Stromal cell of bone marrow (primary cell): ENCODE measurements at places on chromosomes 7 and 10.

- DNase-seq: no peak
Measured at GRCh38 chr7:102412548-102412947, 16.4 kb downstream of the PRKRIP1 start.

- peak; percentile 100 for DNase-seq
Measured at GRCh38 chr10:99619851-99620710, at the start of gene SLC25A28. Gene SLC25A28, minus strand, starts transcription at chr10:99620439. Its CDS starts 104 bp downstream, at chr10:99620335.

DNA sequence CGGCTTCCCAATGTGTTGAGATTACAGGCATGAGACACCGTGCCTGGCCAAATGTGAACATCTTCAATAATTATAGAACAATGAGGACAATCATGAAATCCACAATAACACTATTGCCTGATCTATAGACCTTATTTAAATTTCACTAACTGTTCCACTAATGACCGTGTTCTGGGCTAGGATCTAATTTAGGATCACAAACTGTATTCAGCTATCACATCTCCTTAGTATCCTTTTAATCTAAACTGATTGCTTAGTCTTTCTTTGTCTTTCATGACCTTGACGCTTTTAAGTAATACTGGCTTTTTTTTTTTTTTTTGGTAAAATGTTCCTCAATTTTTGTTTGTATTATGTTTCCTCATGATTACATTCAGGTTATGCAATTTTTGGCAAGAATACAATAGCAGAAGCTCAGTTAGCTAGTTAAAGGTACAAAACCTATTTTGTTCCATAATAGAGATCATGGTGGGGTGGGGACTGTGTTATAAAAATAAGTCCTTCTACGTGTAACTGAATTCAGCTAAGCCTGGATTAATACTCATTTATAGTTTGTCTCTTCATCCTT, 158.4 kb downstream of the AOAH start:
- DNase-seq: no peak

DNA sequence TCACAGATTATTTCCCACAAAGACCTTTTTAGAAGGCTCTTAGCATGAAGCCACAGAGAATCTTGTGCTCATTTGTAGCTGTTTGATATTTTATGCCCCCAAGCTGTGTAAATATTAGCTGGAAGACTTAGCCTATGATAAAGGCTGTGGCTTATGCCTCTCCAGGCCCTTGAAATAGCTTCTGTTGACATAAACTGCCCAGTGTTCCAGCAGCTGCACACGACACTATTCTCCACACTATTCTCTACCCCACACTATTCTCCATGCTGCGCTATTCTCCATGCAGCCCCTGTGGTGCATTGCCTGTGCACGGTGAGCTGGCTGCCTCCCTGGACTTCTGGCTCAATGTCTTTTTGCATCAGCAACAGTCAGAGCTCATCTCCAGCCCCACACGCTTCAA, 13.1 kb downstream of the DDC start:
- DNase-seq: no peak

- DNase-seq: peak; percentile 74
Measured at GRCh38 chr10:103885617-103886016, 30.2 kb upstream of the SH3PXD2A start.

DNA sequence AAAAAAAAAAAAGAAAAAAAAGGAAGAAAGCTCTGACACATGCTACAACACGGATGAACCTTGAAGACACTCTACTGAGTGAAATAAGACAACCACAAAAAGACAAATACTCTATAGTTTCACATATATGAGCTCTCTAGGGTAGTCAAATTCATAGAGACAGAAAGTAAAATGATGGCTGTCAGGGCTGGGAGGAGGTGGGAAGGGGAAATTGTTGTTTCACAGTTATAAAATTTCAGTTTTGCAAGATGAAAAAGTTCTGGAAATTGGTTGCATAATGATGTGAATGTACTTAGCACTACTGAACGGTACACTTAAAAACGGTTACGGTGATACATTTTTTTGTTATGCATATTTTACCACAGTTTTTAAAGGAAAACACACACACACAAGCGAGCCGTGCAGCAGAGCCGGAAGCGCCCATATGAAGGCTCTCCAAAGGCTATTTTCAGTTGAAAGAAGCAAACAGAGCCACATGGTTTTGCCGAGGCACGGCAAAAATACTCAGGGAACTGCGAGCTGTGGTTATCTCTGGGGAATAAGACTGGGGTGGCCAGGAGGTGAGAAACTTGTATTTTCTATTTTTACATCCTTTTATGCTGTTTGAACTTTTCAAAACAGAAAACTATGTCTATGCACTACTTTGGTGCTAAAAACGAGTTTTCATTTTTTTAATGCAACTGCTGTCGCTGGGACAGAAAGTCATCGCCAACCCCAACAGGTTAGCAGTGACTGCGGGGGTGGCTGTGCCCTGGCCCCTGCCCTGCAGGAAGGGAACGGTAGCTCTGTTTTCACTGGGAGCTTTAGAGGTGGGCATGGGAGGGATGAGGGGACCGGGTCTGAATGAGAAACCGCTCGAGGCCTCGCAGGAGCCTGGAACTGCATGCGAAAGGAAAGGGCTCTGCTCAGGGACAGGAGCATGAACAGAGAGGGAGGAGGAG, 132.9 kb downstream of the OAT start:
- no peak for DNase-seq

- no peak for DNase-seq
Measured at GRCh38 chr10:5457741-5458140, 41.6 kb downstream of the CALML5 start.

DNA sequence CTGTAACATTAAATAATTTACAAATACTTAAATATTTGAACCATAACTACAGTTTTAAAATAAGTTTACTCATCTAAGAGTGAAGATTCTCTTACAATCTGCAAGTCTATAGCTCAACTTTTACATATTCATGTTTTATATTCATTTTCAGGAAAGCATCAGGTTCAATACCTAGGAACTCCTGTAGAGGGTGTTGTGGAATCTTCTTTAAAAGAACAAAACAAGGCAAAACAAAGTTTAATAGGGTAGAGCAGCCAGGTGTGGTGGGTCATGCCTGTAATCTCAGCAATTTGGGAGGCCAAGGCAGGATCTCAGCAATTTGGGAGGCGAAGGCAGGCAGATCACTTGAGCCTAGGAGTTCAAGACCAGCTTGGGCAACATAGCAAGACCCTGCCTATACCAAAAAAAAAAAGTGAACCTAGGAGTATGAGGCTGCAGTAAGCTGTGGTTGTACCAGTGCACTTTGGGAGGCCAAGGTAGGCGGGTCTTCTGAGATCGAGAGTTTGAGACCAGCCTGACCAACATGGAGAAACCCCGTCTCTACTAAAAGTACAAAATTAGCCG, 45.1 kb downstream of the ST8SIA6 start:
- no peak for DNase-seq

- DNase-seq: no peak
Measured at GRCh38 chr7:17524746-17525145, 226.3 kb downstream of the AHR start.

DNA sequence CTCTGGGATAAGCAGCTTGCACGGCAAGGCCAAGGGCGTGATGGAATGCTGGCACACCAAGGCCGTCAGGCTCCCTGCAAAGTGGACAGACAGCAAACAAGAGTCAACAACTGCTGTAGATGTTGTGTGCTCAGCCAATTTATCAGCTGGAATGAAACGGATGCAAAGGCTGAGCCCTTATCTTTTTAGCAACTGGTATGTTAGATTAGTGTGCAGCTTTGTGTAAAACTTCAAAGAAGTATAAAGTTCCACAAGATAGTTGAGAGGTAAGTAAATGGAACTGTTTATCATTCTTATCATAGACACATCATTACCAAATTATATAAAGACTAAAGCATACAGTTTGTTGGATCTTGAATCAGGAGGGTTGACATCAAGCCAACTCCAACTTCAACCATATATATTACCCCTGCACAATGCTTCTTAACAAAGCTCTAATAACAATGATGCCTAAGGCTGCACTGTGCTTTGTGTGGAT, 289.0 kb downstream of the TNS3 start:
- DNase-seq: no peak

GRCh38 chr10:98675902-98676301, 229.2 kb upstream of the HPS1 start:
- no peak for DNase-seq

DNA sequence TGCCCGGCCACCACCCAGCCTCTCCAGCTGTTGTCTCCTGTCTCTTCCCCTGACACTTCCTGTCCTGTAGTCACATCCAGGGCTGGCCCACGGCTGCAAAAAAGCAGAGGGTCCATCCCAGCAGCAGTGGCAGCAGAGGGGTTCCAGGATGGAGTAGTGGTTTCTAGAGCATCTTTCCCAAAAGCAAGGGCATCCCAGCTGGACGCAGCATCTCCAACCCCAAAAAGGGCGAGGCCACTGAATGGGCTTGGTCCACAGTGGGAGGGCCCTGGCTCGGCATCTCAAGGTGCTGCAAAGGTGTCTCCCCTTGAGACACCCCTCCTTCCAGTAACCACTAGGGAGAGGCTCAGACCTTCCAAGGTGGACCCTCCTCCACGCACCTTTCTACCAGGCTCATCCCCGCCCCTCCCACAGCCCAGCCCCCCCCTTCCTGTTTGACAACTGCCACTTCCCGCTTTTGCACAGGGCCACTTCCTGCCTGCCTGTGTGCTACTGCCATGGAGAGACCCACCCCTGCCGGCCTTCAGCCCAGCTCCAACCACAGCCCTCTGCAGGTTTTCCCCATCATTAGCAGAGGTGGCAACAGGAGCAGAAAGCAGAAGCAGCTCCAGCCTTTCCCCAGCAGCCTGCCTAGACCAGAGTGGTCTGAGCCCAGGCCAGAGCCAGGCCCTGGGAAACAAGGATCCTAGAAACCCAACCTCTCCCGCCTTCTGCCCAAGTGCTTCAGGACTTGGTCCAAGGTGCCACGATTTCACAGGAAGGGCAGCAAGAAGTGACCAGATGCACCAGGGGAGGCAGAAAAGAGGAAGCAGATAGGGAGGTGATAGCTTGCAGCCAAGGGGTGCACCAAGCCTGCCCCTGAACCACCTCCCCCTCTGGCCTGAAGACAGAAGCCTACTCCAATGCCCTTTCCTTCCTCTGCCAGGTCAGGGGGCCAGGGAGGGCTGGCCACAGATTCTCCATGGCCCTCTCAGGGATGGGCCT, 8.6 kb downstream of the CAMK2G start:
- DNase-seq: no peak

- no peak for DNase-seq
Measured at GRCh38 chr10:59018977-59019376, 157.5 kb upstream of the PHYHIPL start.

DNA sequence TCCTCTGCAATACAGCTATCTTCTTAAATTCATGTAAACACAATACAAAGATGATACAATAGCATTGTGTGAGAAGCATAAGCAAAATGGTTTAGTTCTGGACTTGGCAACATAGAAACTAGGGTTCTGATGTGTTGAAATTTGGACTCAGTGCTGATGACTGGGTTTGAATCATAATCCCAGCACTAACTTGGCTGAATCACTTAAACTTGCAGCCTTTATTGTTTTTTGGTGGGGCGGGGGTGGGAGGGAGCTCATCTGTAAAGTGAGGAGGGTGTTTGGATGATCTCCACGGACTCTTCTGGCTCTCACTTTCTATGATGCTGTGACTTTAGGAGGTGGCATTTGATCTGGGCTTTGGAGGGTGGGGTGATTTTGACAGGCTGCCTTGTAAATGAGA, 158.2 kb downstream of the WNT2 start:
- peak; percentile 89 for DNase-seq

- no peak for DNase-seq
Measured at GRCh38 chr7:1362301-1362700, 97.0 kb downstream of the MICALL2 start.

- no peak for DNase-seq
Measured at GRCh38 chr10:45557275-45557905, 115.2 kb downstream of the ZFAND4 start.
